ENCODE measurements at places on chromosomes 7 and 10. TPM values are rescaled to one million over a fixed set of nuclear protein-coding genes. Genes with fewer than 3 reads are reported as not detected.

The CYP2E1 gene
- total RNA-seq: 1.1 TPM

GRCh38 chr10:72800000-72800740 lies 93.4 kb upstream of the OIT3 start:
- DNase-seq: no peak

GRCh38 chr7:25349283-25350017 lies 121.2 kb upstream of the NPVF start:
- DNase-seq: no peak

DNA sequence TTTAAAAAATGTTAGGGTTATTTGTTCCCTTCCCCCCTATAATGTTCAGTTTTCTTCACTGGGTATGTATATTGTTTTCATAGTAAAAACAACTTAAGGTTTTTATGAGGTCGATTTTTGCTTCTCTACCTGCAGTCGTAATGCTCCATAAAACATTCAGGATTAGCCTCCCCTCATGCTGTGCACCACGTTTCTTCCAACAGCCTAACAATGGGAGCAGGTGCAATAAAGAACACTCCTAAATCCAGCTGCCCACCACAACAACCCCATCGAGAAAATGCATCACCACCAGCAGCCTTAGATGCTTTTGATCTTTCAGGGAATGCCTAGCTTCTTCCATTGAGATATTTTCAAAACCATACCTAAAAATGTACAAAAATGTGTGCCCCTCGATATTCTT lies 111.1 kb downstream of the ADAM12 start:
- no peak for DNase-seq

- no peak for DNase-seq
These were observed 38.2 kb downstream of the MDH2 start for GRCh38 chr7:76086070-76086469.

DNA sequence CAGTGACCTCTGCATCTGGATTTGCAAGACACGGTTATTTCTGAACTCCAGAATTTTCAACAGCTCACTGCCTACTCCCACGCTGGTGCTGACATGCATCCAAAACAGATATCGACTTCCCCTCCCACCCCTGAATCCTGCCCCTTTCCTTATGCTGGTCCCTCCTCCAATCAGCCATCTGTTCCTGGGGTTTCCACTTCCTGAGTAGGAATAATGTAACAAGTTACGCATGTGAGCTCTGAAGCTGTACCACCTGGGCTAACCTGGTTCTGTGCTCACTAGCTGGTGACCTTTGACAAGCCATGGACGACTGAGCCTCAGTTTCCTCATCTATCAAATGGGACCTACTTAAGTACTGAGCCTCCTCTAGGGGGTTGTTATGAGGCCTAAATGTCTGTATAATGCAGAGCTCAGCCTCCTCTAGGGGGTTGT lies 1.7 kb upstream of the NCAPG2 start:
- no peak for DNase-seq
